ENCODE measurements at places on chromosomes 1 and 21. TPM values are rescaled to one million over a fixed set of nuclear protein-coding genes. Genes with fewer than 3 reads are reported as not detected.

LCE1D gene
- total RNA-seq, result not detected

CD5L gene
- not detected for total RNA-seq

- no peak for DNase-seq
- H3K27me3 ChIP-seq, result no peaks in the 10 kb centered on the region
- no peaks in the 10 kb centered on the region for H3K36me3 ChIP-seq
- H3K4me3 ChIP-seq, result no peak overlapping the region
- H3K27ac ChIP-seq, result no peak overlapping the region
Measured at GRCh38 chr1:22117851-22118250, 25.0 kb downstream of the WNT4 start.

DNA sequence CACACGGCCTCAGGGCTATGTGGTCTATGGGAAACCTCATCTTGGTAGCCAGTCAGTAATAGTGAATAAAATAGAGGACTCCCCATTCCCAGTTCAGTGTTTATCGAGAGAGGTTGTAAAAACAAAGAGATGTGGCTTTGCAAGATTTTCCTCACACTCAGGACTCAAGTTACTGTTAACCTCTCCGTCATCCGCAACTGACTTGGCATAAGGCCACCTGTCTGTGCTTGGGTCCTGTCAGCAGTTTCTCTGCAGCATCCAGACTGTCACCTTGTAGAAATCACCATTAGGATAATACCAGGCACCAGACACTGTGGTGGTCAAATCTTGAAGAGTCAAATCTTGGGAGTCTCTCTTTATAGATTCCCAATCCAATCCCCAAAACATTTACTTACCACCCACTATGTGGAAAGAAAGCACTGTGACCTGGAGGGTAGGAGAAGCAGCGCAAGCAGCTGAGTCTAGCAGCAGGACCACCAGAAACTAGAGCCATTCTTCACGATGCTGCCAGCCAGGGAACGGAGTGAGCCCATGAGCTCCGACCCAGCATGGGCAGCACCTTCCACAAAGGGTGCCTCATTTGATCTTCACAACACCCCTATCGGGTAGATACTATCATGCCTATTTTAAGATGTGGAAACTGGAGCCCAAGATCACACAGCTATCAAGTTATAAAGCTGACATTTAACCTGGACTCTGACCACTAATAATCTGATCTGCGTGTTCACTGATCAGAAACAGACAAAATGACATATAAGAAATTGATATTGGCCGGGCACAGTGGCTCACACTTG, 5.6 kb upstream of the GPR25 start:
- H3K27ac ChIP-seq, result no peak overlapping the region
- H3K36me3 ChIP-seq, result no peaks in the 10 kb centered on the region
- no peaks in the 10 kb centered on the region for H3K27me3 ChIP-seq
- H3K4me3 ChIP-seq, result no peak overlapping the region
- DNase-seq, result no peak
- H3K4me1 ChIP-seq, result no peaks in the 10 kb centered on the region

CFAP45 gene
- total RNA-seq, result 0.59 TPM

E2F2 gene
- 16.3 TPM for total RNA-seq

PI4KB gene
- 45.1 TPM for total RNA-seq

DNA sequence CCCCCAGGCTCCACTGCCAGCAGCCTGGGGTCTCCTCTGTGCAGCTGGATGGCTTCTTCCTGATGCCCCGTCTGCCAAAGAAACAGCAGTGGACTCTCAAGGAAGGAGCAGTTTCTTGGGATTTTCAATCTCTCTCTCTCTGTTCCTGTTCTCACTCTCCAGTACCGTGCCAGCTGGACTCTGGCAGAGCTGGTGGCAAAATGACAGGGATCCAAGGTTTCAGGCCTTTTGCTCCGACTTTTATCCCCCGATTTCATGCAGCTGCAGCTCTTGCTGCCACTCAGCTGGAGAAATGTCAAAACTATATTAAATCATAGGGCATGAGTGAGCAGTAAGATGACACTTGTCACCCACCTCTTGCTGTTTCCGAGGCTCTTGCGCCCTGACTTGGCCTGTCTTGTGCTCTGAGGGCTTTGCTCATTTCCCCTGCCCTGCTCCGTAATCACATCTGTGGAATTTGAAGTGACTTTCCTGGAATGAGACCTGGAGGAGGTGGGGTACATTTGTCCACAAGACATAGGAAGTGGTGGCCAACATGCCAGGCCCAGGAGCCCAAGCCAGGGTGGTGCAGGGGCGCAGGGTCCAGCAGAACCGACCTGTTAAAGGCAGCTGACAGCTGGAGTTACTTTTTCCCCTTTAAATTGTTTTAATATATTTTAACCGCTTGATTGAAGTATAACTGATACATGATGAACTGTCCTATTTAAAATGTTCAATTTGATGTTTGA, 576.2 kb downstream of the PTPRU start:
- no peak overlapping the region for H3K4me3 ChIP-seq
- no peak for DNase-seq
- H3K27ac ChIP-seq, result no peak overlapping the region

DNA sequence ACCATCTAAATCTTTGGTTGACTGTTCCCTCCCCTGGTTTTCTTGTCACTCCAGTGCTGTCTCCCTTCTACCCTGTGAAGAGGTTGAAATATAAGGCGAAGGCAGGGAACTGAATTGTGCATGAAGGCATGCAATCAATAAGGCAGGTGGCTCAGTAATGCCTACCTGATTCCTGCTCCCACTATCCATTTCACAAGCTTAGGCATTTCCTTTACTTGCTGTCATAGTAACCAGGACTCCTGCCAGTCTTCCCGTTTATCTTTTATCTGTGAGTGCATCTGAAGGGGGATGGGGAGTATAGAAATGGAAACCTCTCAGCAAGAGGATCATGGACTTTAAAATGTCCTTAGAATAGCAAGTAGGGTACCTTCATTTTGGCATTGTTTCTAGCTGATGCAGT, 40.5 kb downstream of the MRPS6 start:
- H3K36me3 ChIP-seq, result no peaks in the 10 kb centered on the region
- H3K27ac ChIP-seq, result no peak overlapping the region
- H3K4me1 ChIP-seq, result no peaks in the 10 kb centered on the region
- H3K4me3 ChIP-seq, result no peak overlapping the region
- no peak for DNase-seq
- no peaks in the 10 kb centered on the region for H3K27me3 ChIP-seq

SDHB gene
- total RNA-seq, result 159 TPM

S100A7A gene
- not detected for total RNA-seq

TTF2 gene
- 60.3 TPM for total RNA-seq

- no peak overlapping the region for H3K27ac ChIP-seq
- no peak for DNase-seq
- peaks cover 39% of the 10 kb centered on the region for H3K27me3 ChIP-seq
- H3K36me3 ChIP-seq, result no peaks in the 10 kb centered on the region
- no peaks in the 10 kb centered on the region for H3K4me1 ChIP-seq
- no peak overlapping the region for H3K4me3 ChIP-seq
Measured at GRCh38 chr1:29824025-29824424, 587.7 kb downstream of the PTPRU start.

Measured in HCT116 (cell line).